ENCODE measurements at places on chromosomes 2 and 18.
A peak's percentile ranks its signal among the peaks of the same experiment; 100 is the strongest.

DNA sequence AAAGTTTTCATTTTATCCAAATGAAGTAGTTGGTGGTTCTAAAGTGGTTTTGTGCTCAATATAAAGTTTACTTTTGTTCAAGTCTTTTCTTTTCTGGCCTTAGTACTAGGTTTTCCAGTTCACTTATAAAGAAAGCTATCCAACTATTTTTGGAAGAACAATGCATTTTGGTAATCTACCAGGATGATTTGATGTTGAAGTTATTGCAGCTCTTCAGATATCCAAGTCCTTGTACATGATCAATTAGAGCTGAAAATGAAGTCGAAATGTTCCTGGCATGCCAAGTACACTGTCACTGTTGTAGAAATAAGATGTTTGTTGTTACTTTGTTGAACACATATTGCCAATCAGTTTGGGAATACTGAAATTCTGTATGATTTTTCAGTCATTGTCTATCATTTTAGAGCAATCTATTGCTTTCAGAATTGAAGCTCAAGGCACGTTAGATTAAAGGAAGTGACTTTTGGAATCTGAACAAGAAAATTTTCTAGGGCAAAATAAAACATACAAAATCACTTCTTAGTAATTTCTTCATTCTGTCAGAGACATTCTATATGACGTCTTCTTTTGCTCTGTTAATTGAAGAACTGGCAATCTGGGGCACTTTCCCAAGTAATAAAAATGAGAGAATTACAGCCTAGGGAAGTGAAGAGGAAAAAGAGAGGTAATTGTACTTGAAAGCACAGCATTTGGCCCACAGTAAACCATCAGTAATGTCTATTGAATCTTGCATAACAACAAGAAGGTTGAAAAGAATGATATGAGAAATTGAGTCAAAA lies 232.3 kb downstream of the MREG start:
- DNase-seq: no peak

DNA sequence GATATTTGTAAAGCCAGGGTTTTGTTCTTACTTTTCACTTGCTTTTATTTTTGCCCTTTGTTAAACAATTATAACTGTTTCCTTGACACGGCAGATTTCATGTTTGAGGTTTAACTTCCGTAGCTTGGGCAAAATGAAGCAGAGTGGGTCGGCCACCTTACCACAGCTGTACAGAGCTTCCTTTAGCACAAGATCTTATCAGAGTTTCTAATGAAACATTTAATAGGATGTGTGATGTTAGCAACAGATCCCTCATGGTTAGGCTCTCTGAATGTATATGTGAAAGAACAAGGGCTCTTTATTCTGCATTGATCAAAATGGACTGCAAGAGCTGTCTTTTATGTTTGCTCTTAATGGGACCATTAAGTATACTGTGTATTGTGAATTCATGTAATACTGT lies 22.3 kb downstream of the RNF125 start:
- DNase-seq: peak; percentile 38

DNA sequence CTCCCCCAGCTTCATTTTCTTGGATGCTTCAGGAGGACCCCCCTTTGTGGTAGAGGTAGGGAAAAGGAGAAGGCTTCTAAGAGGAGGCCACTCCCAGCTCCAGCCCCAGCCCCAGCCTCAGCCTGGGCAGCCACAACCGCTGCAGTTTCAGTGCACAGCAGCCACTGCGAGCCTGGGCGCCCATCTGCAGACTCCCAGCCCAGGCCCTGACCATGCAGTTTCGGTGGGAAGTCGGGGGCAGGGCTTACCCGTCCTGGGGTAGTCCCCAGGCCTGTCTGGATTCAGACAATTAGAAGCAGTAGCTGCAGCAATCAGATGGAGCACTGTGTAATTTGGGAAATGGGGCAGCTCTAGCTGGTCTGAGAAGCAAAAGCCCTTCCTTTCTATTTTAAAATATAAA lies 28.6 kb downstream of the ITM2C start:
- no peak for DNase-seq

DNA sequence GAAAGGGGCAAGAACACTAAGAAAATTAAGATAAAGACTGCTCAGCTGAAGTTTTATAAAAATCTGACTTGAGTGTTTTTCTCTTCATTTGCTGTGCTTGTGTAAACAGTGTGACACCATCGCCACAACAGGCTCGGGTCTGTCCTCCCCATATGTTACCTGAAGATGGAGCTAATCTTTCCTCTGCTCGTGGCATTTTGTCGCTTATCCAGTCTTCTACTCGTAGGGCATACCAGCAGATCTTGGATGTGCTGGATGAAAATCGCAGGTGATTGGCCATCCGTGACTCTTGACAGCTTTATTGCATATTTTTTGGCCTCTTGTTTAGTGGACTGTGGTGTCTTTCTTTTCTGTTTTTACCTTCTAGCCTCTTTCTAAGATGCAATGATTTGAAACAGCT lies 22.1 kb downstream of the MFF start:
- no peak for DNase-seq

- no peak for DNase-seq
Observed at GRCh38 chr2:233474308-233475160, 92.0 kb downstream of the USP40 start.

GRCh38 chr18:63177919-63178821 lies 141.4 kb downstream of the BCL2 start:
- DNase-seq: no peak

DNA sequence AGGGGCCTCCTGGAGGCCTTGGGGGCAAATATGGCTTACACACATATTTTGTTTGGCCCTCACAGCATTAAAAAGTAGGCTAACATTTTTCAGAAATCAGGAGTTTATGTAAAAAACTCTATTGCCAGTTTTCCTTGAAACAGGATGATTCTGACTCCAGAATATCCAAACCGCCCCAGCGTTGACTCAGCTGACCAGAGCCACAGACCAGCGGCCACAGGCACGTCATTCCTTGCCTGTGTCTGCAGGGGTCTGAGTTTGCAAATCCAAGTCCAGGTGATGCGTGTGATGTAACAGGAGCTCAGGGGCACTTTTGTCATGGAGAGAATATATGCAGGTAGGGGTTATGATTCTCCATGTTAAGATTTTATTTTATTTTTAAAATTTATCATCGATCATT lies 79.4 kb upstream of the ALKAL2 start:
- no peak for DNase-seq

- no peak for DNase-seq
Observed at GRCh38 chr2:54529935-54530334, 73.8 kb downstream of the SPTBN1 start.

GRCh38 chr2:141103216-141103615 lies 1027.6 kb downstream of the LRP1B start:
- DNase-seq: no peak

DNA sequence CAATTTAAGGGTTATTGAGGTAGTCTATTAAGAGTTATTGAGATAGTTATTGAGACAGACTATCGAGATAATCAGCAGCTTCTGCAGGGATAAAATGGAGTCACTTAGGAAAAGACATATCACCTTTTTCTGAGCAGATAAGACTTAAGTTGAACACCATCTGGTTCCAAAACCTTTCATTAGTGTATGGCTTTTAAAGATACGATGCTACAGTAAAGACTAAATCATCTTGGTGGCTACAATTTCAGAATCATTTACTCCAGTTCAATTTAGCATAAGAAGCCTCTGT lies 68.6 kb upstream of the DNAJC10 start:
- DNase-seq: no peak

- no peak for DNase-seq
Observed at GRCh38 chr18:46171331-46171730, 67.1 kb downstream of the HAUS1 start.

GRCh38 chr2:67237288-67237687 lies 159.8 kb upstream of the ETAA1 start:
- no peak for DNase-seq

GRCh38 chr2:138504546-138505235 lies 3.1 kb downstream of the SPOPL start:
- no peak for DNase-seq

- no peak for DNase-seq
Observed at GRCh38 chr2:44777036-44777435, 164.5 kb upstream of the SIX3 start.

- DNase-seq: no peak
Observed at GRCh38 chr18:65748321-65748720, 2.5 kb upstream of the CDH7 start.

DNA sequence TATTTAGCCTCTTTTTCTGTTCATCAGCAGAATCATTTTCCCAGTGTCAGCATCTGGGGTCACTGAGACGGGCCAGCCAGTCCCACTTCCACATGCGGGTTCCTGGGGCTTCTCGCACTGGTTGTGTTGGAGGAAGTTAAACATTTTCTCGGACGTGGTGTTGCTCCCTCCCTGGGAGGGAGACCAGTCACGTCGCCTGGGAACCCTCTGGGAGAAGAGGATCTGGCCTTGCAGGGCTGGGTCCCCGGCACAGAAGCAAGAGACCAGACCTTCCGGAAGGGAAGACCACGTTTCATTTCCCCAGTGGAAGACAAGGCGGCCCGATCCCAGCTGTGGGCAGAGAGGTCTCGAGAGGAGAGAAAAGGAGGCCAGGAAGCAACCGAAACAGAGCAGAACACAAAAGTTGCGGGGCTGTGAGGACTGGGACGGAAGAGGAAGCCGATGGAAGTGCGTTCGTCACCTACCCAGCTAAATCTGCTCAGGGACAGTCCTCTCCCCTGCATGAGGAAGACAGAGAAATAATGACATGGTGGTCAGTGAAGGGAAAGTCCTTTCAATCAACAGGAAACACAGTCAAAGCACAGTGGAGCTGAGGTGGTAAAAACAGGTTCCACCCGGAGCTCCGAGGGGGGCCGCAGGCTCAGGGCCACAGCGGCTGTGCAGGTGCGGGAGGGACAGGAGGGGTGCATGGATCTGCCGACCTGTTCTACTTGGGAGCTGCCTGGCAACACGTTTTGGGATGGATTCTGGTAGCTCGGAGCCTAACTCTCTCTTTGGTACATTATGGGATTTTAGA lies 144.4 kb downstream of the MBP start:
- no peak for DNase-seq

GRCh38 chr18:38956068-38956467 lies 1390.5 kb upstream of the CELF4 start:
- DNase-seq: no peak

DNA sequence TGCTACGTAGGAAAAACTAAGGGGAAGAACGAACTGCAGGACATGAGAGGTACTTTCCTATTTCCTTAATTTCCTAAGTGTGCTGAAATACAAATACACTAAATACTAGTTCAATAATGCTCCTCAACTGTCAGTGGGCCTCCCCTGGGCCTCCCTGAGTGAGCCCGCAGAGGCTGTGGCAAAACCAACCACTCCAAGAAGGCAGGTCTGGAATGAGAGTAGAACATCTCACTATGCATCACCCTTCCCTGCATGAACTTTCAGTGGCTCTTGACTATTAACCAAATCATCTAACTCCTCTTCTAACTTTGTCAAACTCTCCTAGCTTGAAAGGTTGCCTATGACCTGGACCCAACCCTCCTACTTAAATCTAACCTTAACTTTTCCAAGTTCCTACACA lies 84.6 kb downstream of the THADA start:
- no peak for DNase-seq
